ENCODE measurements at places on chromosomes 7 and 10.
A peak's percentile ranks its signal among the peaks of the same experiment; 100 is the strongest.

DNA sequence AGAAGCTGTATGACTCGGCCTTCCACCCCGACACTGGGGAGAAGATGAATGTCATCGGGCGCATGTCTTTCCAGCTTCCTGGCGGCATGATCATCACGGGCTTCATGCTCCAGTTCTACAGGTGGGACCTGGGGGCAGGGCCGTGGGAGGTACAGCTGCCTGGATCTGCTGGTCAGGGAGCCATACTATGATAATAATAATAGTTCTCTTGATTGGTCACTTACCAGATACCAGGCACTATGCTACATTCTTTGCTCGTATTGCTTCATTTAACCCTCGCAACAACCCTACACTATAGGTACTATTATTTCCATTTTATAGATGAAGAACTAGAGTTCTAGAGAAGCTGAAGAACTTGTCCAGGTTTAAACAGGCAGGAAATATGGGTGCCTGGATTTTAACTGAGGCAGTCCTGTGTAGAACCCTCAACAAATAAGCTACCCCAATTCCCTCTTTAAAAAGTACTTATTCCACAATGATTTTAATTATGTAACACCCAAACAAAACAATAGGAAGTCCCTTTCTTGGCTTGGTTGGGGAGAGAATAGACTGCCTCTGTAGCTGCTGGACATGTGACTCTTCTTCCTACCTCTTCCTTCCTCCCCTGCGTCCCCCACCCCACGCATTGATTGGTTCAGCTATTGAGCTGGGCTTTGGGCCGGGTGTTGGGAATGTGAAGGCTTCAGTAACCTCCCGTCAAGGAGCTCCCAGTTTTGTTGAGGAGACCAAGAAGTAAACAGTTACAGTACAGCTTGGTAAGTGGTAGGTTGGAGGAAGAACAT is 12.8 kb downstream of the SFXN2 start:
- no peak for DNase-seq

DNA sequence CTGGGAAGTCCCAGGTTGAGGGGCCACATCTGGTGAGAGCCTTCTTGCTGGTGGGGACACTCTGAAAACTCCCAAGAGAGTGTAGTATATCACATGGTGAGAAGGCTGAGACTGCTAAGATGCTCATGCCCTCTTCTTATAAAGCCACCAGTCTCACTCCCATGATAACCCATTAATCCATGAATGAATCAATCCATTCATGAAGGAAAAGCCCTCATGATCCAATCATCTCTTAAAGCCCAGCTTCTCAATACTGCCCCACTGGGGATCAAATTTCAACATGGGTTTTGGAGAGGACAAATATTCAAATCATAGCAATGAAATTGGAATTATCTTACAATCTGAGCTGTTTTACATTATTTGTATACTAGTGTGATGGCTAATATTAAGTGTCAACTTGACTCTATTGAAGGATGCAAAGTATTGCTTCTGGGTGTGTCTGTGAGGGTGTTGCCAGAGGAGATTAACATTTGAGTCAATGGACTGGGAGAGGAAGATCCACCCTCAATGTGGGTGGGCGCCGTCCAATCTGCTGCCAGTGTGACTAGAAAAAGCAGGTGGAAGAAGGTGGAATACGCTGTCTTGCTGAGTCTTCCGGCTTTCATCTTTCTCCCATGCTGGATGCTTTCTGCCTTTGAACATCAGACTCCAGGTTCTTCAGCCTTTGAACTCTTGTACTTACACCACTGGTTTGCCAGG is 14.3 kb upstream of the UBE2D1 start:
- no peak for DNase-seq

DNA sequence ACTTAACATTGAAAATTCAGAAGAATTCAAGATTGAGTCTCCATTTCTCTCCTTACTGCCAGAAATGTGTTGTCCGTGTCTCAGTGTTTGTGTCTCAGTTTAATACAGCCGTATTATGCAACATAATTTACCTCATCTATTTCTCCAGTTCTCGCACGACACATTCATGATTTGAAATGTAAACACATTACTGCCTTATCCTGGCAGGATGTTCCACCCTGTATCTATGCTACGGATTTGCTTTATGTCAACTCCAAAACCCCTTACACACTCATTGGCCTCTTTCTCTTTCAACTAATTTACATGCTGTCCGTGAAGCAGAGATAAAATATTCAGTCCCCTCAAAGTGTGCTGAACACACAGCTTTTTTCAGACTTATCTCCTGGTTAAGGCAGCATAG is 653.7 kb upstream of the SEMA3D start:
- peak; percentile 31 for DNase-seq

- no peak for DNase-seq
These were observed 282.4 kb downstream of the TNS3 start for GRCh38 chr7:47299496-47299895.

DNA sequence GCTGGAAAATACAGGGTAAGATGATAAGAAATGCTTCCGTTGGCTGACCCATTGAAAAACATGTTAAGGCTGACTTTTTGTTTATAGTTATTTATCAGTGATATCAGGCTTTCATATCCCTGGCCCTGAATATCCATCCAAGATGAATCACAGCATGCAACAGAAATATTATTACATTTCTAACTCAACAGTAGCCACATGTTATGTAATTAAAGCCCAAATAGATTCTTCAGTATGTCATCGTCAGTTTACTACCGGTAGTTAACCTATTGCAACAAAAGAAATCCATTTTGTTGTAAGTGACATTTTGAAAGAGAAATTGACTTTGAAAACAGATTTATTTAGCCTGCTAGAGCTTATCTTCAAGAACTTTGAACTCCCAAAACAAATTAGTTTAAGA is 354.1 kb upstream of the CELF2 start:
- DNase-seq: peak; percentile 51

DNA sequence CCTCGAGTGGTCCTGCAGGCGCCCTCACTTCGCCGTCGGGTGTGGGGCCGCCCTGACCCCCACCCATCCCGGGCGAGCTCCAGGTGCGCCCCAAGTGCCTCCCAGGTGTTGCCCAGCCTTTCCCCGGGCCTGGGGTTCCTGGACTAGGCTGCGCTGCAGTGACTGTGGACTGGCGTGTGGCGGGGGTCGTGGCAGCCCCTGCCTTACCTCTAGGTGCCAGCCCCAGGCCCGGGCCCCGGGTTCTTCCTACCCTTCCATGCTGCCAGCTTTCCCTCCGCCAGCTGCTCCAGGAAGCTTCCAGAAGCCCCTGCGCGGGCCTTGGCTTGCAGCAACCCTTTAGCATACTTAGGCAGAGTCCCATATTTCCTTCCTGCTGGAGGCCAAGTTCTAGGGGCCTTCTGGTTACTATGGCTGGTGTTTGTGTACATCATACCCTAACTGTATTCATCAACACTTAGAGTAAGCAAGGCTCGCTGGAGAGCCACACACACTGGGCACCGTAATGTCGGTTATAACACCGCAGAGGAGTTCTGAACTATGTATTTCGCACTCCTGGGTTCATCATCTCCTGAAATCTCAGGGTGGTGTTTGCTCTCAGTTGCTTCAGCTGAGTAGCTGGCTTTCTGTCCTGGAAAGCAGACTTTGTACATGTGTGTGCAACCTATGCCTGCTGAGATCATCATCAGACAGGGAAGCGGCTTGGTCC is 471 bp downstream of the MGMT start:
- DNase-seq: peak; percentile 2

DNA sequence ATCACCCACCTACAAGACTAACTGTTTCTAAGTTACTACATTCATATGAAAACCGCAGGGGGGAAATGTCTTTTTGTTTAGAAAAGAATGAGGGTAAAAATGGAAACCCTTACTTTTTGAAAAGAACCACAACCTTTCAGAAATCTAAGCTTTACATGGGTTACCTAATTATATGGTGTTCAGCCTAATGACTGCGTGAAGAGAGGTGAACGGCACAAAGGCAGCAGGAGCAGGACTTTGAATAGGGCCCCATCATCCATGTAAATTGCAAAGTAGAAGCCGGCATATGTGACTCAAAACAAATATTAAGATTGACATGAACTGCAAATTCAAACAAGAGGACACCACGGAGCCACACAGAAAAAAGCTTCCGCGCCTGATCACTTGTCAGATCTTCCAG is 25.1 kb downstream of the NEBL start:
- DNase-seq: no peak

- no peak for DNase-seq
These were observed 244.4 kb upstream of the PPP2R2D start for GRCh38 chr10:131656431-131656841.

- peak; percentile 91 for DNase-seq
These were observed 66.6 kb downstream of the CUBN start for GRCh38 chr10:17062955-17063484.

DNA sequence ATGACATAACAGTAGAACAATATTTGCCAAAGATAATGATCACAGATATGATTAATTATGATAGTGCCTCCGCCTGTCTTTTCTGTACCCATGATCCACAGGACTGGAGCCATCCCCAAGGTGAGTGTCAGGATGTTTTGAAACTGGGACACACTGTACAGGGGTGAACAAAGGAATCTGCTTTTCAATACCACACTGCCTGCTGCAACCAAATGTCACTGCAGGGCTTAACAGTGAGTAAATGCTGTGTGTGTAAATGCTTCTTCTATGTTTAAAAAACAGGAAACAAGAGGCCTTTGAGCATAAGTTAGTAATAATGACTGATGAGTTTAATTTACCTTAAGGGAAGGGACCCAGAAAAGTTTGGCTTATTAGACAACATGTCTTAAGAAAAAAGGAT is 65.2 kb downstream of the HBP1 start:
- no peak for DNase-seq

DNA sequence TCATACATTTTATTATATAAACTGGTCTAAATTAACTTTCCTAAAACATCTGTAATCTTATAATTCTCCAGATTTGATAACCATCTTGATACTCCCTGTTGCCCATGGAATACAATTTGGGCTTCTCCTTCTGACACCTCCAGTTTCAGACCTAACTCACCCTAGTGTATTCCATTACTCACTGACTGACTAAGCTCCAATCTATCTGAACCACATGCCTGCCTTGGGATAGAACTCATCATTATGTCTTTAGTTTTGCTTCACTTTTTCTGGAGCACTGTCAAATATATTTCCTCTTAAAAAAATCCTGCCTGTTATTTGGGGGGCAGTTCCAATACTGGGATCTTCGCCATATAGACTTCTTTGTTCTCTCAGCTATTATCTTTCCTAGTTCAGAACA is 4.9 kb upstream of the FOXP2 start:
- peak; percentile 20 for DNase-seq

DNA sequence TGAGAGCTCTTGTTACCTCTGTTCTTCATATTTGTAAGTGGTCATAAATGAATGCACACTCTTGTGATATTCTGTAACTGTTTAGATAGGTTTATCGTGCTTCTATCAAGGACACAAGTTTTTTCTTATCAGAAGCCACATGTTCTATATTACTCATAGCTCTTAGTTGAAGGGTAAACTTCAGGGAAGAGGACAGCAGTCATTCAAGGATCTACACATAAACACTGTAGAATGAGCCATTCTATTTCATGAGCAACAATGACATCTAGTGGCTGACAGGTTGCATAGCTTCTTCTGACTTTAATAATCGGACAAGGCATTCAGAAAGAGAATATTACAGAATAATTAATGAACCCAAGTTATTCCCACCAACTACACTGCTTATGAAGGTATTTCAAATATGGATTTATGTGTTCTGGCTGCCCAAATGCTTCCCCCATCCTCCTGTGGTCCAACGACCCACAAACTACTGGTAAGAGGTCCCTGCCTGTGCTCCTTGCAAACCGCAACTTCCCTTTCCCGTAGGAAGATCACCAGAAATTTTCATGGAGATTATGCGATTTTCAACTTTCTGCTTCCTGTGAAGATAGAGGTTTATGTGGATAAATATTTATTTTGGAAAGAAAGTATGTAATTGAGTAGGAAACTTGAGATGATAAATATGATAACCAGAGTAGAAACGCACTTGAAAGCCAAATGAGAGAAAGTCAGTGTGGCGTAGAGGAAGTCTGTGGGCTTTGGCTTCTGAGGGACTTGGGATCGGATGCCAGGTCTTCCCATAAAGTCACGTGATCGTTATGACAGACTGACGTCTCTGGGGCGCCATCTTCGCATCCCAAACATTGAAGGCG is 16.8 kb upstream of the ABCB5 start:
- peak; percentile 70 for DNase-seq

DNA sequence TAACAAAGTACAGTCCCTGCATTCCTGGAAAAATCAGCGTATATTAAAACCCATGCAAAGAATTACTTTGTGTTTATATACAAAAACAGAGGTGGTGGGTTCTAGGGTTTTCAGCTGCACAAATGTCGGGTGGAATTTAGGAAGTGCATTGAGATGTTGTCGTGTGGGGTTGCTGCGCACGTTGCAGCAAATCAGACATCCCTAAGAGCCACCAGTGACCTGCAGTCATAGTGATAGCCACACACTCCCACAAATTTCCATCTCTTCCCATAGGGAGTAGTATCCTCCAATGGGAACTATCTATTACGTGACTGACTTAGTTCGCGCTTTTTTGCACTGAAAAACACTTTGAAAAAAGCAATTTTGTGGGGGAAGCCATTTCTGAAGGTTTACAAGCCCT is 375.2 kb upstream of the GALNT17 start:
- DNase-seq: no peak

DNA sequence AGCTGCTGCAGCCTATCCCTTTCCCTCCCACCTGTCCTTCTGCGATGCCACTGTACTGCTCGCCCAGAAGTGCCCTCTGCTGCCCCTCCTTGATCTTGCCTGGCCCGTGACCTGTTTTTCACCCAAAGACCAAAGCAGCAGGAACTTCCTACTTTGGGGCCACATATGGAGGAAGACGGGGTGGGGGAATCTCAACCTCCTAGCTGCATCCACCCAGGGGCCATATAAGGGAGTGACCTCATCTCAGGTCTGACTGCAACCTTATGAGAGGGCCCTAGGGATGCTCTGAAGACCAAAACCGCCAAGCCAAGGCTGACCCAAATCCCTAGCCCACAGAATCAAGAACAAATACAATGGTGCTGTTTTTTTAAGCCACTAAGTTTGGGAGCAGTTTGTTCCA is 15.7 kb downstream of the PRKCQ start:
- DNase-seq: no peak

GRCh38 chr7:15853832-15854470 is 167.5 kb upstream of the MEOX2 start:
- no peak for DNase-seq

DNA sequence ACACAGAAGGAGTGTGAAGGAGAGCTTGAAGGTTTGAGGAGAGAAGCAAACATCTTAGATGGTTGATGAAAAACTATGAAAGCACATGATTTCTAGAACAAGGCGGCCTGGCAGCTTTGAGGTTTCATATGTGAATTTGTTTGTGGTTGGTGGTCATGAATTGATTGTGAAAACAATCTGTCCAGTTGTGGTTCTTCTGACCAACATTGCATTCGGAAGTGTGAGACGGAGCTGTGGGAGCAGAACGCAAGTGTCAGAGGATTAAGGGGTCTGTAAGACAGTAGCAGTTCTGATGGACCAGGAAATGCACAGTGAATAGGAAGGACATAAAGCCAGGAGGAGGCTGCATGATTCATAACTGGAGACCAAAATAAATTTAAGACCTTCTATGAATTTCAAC is 594.6 kb downstream of the NXPH1 start:
- no peak for DNase-seq

GRCh38 chr7:17758008-17758407 is 182.3 kb downstream of the SNX13 start:
- DNase-seq: no peak

Data from iris pigment epithelial cell (primary cell).